Activated CD8-positive, alpha-beta T cell treated with anti-CD3 and anti-CD28 coated beads, Interleukin-2, amount 10 ng/mL, durations not matched to agents 7 days and 5 days (primary cell): ENCODE measurements at places on chromosomes 1 and 21. TPM values are rescaled to one million over a fixed set of nuclear protein-coding genes. Genes with fewer than 3 reads are reported as not detected.
A peak's percentile ranks its signal among the peaks of the same experiment; 100 is the strongest.

DNA sequence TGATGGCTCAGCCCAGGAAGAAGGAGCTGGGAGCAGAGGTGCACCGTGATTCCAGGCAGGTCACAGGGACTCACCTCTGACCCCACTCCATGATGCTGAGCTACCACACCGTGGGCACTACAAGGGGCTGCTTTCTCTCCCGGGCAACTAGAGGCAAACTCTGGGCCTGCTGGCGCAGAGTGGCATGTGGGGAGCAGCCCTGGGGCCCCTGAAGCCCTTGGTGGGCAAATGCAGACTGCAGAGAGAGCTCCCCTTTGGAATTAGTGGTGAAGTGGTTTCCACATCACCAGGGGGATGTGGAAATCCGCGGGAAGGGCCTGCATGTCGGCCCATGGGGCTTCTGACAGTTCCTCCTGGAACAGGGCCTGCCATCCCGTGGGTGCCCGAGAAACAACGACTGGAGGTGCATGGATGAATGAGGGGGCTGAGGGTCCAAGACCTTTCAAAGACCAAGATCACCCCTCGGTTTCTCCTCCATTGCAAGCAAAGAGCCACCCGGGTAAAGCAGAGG is 11.8 kb upstream of the MMEL1 start:
- peaks cover 3% of the 10 kb centered on the region for H3K36me3 ChIP-seq
- peaks cover 13% of the 10 kb centered on the region for H3K4me1 ChIP-seq
- DNase-seq: no peak
- H3K27ac ChIP-seq: no peak overlapping the region
- H3K4me3 ChIP-seq: no peak overlapping the region

DNA sequence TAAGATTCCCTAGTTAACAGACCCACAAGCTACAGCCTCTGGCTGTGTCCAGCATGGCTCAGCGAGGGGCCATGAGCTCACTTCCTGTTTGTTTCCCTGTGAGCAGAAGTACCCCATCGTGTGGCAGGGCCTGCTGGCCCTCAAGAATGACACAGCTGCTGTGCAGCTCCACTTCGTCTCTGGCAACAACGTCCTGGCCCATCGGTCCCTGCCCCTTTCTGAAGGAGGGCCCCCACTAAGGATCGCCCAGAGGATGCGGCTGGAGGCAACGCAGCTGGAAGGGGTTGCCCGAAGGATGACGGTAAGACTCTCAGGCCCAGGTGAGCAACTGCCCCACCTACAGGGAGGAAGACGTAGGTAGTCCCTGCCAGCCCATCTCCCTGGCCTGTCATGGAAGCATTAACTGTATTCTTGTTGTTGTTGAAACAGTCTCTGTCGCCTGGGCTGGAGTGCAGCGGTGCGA is 38.2 kb downstream of the ZBTB17 start:
- no peak overlapping the region for H3K4me3 ChIP-seq
- peak overlapping the region; percentile 74 for H3K27ac ChIP-seq
- H3K27me3 ChIP-seq: no peaks in the 10 kb centered on the region
- H3K4me1 ChIP-seq: no peaks in the 10 kb centered on the region
- DNase-seq: no peak

DPM3 gene
- 53.2 TPM for total RNA-seq

- no peak for DNase-seq
- H3K4me1 ChIP-seq: peaks cover 7% of the 10 kb centered on the region
- H3K4me3 ChIP-seq: peak overlapping the region; percentile 1
- no peaks in the 10 kb centered on the region for H3K36me3 ChIP-seq
- H3K27me3 ChIP-seq: peaks cover 48% of the 10 kb centered on the region
- no peak overlapping the region for H3K27ac ChIP-seq
Observed at GRCh38 chr1:87202451-87202850, 126.2 kb upstream of the LMO4 start.

- peak overlapping the region; percentile 66 for H3K27ac ChIP-seq
- H3K36me3 ChIP-seq: peaks cover 2% of the 10 kb centered on the region
- DNase-seq: no peak
- H3K4me1 ChIP-seq: peaks cover 29% of the 10 kb centered on the region
Observed at GRCh38 chr1:224783006-224783651, 146.3 kb upstream of the DNAH14 start.
